ENCODE measurements at places on chromosomes 4 and X.

DNA sequence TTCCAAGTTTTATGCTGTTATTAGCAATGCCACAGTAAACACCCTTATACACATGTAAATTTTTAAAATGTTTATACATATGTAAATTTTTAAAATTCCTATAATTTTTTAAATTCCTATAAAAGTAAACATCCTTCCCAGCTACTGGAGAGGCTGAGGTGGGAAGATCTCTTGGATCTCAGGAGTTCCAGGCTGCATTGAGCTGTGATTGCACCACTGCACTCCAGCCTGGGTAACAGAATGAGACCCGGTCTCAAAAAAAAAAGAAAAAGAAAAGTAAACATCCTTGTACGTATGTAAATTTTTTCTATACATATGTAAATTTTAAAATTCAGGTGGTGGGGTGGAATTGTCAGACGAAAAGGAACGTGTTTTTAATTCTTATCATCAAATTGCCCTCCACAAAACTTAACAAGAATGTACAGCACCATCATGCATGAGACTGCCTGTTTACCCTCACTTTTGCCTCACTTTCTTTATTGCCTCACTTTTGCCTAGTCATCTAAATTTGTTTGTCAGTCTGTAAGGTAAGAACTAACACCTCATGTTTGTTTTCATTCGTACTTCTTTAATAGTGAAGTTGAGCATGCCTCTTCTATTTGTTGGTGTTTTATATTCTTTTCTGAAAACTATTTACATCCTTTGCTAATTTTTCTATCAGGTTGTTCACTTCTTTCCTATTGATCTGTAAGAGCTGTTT, 8.0 kb downstream of the SLC7A3 start:
- DNase-seq, result no peak

DNA sequence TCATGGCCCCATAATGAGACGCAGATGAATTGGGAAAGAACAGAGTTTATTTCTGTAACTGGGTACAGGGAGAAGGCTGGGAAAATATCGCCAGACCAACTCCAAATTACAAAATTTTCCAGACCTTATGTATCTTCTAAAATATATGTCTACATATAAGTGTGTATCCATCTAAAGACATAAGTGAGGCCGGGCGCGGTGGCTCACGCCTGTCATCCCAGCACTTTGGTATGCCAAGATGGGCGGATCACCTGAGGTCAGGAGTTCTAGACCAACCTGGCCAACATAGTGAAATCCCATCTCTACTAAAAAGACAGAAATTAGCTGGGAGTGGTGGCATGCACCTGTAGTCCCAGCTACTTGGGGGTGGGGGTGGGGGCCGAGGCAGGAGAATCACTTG, 11.7 kb upstream of the DHRSX start:
- DNase-seq, result no peak

- DNase-seq, result no peak
Measured at GRCh38 chrX:57918750-57919436, 8.6 kb upstream of the ZXDA start.

- DNase-seq, result peak; percentile 2
Measured at GRCh38 chrX:41734530-41734929, 10.5 kb downstream of the GPR82 start.

- DNase-seq, result no peak
Measured at GRCh38 chrX:129786210-129786651, 6.5 kb downstream of the SASH3 start.

DNA sequence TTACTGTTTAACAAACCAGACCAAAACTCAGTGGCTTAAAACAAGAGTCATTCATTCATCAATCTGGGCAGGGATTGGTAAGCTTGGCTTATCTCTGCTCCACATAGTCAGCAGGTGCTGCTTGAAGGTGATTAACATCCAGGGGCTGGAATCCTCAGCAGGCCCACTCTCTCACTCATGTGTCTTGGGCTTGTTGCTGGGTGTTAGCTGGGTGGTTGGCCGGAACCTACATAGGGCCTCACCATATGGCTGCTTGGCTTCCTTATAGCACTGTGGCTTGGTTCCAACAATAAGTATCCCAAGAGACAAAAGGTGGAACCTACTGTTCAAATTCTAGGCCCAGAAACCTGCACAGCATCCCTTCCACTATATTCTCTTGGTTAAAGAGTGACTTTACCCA, 125.0 kb downstream of the RASGEF1B start:
- no peak for DNase-seq

GRCh38 chr4:147057611-147058190, 112.0 kb upstream of the TTC29 start:
- DNase-seq, result no peak

All from NCI-H2107 (cell line).